ENCODE measurements at places on chromosomes 3 and 15.

DNA sequence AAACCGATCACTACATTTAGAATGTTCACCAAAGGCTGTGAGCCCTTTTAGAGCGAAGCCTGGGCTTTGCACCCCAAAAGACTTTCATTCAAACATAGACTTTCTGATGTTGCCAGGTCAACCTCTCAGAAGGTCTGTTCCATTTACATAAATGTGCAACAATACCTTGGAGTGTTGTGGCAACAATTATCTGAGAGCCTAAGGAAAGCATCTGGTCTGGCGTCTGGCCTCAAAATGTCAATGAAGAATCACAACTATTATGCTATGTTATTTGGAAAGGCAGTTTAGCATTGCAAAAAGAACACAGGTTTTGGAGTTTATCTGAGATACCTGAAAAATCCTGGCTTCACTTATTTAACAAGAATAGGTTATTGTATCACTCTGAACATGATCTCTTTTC, 50.0 kb downstream of the POLR2M start:
- DNase-seq: no peak

DNA sequence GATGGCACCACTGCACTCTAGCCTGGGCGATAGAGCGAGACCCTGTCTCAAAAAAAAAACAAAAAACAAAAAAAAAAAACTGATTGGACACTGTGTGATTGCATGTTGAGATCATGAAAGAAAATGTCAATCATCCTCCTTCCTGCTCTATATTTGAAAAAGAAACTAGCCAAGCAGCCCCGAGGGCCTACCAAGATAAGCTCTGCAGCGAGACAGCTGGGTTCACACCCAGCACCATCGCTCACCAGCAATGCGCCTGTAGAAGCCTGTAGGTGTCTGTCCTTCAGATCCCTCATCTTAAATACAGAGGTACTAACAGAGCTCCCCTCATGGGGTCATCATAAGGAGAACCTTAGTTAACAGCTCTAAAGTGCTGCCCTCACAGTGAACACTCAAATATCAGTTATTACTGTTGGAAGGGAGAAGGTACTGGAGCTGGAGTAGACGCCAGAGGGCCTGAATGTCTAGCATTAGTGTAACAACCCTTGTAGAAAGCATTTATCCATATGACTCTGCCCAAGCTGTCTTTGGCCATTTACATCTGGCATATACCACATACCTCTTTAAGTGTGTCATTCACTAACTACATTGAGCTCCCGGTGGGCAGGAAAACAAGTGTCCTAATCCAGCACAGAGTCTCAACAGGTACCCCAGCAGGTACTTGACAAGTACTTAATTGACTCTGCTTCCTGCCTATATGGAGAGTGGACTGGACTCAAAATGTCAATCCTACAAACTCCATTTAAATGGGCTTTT, 22.9 kb downstream of the MYLK start:
- DNase-seq: no peak

GRCh38 chr15:64251658-64252057, 88.8 kb upstream of the PPIB start:
- DNase-seq: no peak

GRCh38 chr15:52180851-52181450, 10.2 kb downstream of the GNB5 start:
- DNase-seq: no peak

- DNase-seq: no peak
Measured at GRCh38 chr15:37788767-37789396, 145.6 kb upstream of the TMCO5A start.

DNA sequence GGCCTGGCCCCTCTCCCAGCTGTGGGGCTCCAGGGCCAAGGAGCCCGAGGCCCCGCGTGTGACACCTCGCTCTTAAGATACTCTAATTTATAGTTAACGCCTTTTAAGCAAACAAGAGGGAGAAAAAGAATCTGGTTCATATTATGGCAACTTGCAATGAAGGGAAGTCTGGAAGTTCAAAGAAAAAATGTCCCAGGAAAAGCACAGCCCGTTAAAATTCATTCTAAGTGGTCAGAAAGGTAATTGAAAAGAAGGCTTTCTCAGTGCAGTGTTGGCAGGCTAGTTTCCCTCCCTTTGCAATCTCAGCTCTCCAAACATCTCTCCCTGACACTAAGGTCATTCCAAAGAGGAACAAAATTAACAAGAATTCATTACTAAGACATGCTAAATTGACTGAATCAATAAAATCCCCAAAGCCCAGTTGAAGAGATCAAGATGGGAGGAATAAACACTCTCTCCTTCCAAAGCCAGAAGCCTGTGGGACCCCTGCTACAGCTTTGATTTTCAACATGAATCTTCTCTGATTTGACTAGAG, 339.3 kb downstream of the THSD4 start:
- DNase-seq: no peak

DNA sequence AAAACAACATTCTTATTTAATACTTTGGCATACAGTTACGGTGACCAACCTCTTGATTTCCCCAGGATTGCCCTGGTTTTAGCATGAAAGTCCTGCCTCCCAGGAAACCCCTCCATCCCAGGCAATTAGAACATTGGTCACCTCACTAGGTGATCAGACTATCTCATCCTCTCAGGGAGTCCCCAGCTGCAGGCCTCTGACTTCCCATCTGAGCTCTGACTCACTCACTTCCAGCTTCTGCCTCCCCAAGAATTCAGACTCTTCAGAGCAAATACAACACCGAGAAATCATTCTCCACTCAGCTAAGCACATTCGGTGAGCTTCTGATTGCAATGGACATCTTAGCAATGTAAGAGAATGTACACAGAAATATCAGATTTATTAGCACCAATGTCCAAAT, 92.4 kb upstream of the HES1 start:
- DNase-seq: peak; percentile 91

DNA sequence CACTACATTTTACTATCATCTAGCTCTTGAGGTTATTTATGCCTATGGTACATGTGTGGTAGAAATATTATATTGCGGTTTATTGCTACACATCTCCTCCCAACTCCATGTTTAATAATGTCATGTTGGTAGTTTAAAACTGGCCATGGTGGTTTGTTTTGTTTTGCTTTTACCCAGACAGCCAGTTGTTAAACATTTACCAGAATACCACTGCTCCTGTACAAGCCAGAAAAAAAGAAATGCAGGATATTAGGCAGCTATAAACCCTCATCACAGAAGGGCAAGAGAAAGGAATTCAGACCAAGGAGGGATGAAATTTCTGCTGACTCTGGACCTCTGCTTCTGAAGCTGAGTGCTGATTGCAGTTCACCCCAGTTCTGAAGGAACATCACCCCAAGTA, 451.8 kb upstream of the IL12A start:
- no peak for DNase-seq

DNA sequence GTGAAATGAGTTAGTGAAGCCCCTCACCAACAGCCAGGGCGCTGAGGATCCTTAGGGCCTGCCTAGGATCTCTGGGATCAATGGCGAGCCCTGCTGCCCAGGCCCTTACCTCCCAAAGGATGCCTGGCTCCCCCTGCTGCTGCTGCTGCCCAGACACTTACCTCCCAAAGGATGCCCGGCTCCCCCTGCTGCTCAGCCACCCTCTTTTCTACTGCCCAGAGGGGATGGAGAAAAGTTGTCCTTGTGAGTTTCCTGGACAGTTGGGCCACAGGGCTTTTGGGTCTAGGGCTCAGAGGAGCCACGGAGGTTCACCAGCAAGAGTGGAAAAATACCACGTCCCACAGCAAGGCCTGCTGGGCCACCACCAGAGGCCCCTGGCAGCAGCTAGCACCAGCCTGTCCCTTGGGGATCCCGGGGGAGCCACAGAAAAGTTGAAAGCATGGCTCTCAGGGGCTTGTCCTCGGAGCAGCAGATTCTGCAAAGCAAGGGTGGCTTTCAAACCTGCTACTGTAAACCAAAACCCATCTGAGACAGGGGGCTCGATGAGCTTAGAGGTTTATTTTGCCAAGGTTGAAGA, 59.4 kb downstream of the SLC6A6 start:
- peak; percentile 81 for DNase-seq

- DNase-seq: no peak
Measured at GRCh38 chr3:58317811-58318210, 11.5 kb downstream of the HTD2 start.

DNA sequence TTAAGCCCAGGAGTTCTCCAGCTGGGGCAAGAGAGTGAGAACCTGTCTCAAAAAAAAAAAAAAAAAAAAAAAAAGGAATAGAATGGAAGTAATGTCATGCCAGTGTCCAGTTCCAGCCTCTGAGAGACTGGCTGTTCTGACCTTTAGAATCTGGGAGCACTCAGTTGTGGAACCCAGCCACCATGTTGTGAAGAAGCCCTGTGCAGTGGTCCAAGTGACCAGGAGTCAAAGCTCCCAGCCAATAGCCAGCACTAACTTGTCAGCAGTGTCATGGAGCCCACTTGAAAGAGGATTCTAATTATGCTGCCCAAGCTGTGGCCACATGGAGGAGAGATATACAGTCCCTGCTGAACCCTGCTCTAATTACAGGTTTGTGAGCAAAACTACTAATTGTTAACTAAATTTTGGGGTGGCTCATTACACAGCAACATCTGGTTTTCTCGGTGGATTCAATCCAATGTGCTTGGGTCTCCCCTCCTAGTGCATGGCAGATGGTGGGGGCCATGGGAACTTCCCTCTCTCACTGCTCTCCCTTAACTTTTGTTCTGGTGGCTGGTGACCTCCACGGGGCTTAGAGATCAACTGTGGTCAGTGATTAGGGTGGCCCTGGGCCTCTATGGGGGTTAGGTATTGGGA, 55.5 kb downstream of the CLEC3B start:
- DNase-seq: no peak

DNA sequence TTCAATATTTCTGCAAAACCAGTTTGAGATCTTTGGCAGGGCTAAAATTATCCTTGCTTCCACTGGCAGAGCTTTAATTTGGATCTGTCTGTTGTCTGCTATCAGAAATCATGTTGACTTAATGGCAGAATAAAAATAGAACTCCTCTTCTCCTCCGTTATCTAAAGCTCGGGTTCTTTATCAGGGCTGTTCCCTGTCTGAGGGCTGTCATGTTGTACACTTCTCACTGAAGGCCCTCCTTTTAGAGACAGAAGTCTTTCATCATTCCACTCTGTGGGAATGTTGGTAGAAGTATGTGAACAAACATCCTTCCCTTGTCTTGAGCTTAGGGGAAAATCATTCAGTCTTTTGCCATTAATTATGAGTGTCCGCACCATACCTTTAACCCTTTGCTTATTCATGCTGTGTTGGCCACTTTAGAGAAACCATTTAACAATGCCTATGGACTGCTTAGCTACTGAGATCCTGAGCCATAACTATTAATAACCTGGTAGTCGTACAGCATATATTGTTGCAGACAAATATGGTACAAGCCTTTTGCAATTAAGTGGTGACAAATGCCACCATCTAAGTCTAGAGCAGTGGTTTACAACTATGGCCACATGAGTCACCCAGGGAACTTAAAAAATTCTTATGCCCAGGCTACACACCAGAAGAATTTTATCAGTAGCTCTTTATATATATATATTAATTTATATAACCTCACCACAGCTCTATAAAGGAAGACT, 226.0 kb upstream of the TPM1 start:
- DNase-seq: no peak

DNA sequence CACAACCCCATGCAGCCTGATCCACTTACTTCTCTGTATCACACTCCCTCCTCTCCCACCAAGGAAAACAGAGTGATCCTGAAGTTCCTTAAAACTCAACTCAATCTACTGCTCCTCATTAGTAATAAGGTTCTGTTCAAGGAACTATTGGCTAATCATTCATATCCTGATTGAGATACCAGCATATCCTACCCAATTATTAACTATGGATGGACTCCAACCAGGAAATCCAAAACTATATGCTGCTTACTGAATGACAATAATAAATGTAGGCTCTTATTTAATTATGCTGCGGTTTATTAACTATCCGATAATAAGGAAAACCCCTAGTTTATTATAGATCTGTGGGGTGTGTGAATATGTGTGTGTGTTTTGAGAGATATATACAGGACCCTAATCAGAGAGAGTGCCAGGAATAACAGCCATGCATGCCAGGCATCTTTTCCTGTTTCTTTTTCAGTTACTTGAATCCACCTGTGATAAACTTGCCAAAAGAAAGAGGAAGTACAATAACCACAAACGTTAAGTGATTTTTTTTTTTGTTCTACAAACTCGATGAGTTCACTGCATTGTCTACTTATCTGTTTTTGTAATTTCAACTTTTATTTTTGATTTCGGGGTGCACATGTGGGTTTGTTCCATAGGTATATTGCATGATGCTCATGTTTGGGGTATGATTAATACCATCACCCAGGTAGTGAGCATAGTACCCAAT, 1031.7 kb upstream of the CFAP20DC start:
- no peak for DNase-seq

DNA sequence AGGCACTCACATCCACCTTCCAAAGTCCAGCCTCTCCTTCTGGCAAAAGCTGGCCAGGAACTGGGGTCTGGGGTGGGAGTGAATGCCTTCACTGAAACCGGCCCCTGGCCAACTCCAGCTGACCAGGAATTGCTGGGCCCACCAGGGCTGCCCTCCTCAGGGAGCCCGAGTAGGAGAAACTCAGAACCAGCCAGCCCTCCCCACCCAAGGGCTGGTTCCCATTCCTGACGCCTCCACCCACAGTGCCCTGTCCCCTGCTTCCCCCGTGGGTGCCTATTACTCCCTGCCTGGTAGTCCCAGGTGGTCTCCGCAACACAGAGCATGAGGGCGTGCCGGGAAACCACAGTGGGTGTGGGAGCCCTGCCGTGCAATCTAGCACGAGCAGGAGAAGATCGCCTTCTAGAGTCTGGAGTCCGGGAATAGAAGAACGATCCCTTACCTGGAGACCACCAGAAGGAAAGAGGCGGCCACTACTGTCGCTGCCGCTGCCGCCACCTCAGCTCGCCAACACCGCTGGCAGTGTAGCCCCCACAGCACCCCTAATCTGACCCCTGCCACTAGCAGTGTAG, 178.8 kb downstream of the POTEB3 start:
- DNase-seq: no peak

- no peak for DNase-seq
Measured at GRCh38 chr15:92578096-92578835, 77.3 kb downstream of the FAM174B start.

DNA sequence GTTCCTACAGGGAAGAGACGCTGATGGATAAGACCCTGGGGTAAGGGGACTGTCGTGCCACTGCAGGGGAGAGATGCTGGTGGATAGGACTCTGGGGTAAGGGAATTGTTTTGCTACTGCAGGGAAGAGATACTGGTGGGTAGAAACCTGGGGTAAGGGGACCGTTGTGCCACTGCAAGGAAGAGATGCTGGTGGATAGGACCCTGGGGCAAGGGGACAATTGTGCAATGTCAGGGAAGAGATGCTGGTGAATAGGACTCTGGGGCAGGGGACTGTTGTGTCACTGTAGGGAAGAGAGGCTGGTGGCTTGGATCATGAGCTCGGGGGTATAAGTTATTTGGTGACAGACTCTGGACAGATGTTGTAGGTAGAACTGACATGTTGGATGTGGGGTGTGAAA, 37.6 kb downstream of the WNT7A start:
- DNase-seq: no peak

- no peak for DNase-seq
Measured at GRCh38 chr3:60298141-60298540, 953.1 kb downstream of the FHIT start.

DNA sequence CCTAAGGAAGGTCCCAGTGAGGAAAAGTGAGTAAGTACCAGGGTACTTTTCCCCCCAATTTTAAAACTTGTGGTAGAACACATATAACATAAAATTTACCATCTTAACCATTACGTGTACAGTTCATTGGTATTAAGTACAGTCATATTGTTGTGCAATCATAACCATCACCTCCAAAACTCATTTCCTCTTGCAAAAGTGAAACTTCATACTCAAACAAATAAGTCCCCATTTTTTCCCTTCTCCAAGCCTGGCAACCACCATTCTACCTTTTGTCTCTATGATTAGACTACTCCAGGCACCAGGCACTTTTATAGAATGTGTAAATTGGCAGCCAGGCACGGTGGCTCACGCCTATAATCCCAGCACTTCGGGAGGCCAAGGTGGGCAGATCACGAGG, 12.2 kb downstream of the PRC1 start:
- DNase-seq: peak; percentile 20
